ENCODE measurements at places on chromosomes 5 and 9.

GRCh38 chr9:131670247-131671132, 69.4 kb downstream of the RAPGEF1 start:
- peak; percentile 41 for DNase-seq

- DNase-seq, result no peak
These were observed 118.6 kb upstream of the MAST4 start for GRCh38 chr5:66477596-66477995.

DNA sequence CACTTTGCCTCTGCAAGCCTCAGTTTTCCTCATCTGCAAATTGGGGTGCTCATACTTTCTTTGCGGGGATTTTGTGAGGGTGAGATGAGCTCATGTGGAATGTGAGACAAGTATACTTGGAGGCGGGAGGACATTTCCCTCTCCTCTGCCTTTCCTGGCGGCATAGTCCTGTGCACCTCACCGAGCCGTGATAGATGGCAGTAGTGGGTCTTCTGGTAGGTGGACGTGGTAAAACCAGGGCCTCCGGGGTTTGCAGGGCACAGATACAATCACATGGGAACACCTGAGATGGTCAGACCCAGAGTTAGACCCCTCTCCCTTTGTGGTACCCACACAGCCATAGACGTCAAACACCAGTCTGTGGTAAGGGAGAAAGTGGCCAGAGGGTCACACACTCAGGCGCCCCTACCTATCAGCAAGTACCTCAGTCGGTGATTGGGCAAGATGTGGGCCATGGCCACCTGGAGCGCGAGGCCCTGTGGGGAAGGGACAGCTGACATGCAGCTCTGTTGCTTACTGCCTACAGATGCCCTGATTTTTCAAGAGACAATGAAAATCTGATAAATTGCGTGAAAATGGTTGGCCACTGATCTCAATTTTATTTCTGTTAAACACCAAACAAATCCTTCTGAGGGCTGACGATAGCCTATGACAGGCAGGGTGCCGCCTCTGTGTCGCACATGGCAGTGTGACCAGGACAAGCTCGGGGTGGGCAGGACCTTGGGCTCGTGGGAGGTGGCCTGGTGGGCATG, 9.9 kb downstream of the ERGIC1 start:
- DNase-seq, result no peak

DNA sequence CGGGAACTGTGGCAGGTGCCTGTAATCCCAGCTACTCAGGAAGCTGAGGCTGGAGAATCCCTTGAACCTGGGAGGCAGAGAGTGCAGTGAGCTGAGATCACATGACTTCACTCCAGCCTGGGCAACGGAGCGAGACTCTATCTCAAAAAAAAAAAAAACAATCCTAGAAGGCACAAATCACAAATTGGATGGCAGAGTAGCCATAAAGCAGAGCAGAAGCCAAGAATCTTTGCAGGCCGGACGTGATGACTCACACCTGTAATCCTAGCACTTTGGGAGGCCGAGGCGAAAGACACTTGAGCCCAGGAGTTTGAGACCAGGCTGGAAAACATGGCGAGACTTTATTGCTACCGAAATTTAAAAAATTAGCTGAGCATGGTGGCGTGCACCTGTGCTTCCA, 9.2 kb upstream of the FUBP3 start:
- DNase-seq, result no peak

GRCh38 chr5:115335301-115335700, 38.8 kb upstream of the CCDC112 start:
- no peak for DNase-seq

DNA sequence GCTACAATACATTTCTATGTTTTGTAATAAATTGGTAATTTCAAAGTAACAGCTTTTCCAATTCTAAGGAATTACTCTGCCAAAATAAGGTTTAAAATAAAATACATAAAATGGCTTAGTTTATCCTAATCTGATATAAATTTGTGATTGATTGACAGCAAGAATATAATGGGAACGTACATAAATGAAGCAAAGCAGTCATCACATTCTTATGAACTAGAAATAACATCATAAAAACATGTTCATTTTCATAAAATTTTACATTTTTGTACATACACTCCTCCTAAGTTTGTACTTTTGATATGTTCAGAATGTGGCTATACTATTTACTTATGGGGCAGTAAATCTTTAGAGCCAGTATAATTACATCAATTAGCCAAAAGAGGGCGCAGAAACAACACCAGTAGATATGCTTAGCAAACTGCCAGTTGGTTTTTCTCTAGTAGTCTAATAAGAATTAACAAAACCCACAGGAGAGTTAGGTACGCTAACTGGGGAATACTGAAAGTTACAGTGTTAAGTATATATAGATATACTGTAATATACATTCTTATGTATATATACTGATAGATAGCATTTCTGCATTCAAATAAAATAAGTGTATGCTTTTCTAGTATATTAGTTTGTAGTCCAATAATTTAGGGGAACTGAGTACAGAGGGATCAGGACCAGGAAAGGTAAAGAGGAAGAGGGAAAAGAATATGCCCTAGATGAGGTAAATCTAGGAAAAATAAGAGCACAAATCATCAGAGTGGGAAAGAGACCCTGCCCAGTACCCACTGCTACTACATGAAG, 76.8 kb downstream of the ZDHHC21 start:
- no peak for DNase-seq

DNA sequence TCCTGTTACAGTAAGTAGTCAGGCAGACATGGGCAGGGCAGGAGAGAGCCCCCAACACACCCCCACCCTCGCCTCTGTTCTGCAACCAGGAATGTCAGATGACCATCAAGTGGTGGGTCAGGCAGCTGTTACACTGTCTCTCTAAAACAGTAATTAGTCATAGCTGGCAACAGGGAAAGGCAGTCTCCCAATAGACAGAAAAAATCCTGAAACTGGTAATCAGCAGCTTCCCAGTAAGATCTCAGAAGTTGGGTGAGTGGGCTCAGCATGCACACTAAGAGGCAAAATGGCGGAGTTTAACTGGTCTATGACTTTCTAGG, 90.2 kb downstream of the C5orf15 start:
- no peak for DNase-seq

Data from femur (tissue), 1 donor.